ENCODE measurements at places on chromosomes 5 and 9.

DNA sequence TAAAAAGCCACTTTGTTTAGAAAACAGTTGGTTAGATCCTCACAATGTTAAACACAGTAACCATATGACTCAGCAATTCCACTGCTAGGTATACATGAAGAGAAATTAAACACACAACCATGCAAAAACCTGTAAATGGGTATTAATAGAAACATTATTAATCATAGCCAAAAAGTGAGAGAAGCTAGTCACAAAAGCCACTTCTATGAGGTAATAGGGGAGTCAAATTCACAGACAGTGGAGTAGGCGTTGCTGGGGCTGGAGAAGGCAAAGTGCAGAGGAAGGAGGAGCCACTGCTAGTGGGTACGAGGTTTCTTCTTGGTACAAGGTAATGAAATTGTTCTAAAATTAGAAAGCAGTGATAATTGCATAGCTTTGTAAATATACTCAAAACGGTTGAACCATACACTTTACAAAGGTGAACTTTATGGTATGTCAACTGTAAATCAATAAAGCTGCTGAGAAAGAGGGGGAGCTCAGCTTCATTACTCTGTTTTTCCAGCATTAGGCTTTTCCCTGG is 364.4 kb downstream of the GADD45G start:
- DNase-seq: peak; percentile 34

GRCh38 chr5:148583421-148583965 is 70.8 kb downstream of the HTR4 start:
- no peak for DNase-seq

GRCh38 chr5:171813813-171814490 is 28.3 kb downstream of the SMIM23 start:
- no peak for DNase-seq

- DNase-seq: no peak
Measured at GRCh38 chr9:116160676-116161571, 7.3 kb downstream of the PAPPA start.

DNA sequence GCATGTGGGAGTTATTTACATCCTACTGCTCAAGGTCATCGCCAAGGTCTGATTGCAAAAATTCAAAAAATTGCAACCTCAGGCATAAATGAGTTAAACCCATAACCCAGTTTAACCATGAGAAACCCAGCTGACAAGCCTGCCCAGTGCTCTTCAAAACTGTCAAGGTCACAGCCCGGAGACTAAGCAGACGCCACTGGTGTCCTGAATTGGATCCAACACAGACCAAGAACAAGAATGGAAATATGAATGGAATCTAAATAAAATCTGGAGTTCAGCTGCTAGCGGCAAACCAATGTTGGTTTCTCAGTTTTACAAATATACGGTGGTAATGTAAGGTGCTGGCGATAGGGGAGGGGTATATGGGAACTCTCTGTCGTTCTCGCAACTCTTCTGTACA is 201.5 kb upstream of the MVB12B start:
- DNase-seq: no peak

- DNase-seq: no peak
Measured at GRCh38 chr9:33116860-33117259, 40.4 kb upstream of the SMU1 start.

GRCh38 chr9:123426406-123426805 is 70.4 kb downstream of the CRB2 start:
- no peak for DNase-seq

DNA sequence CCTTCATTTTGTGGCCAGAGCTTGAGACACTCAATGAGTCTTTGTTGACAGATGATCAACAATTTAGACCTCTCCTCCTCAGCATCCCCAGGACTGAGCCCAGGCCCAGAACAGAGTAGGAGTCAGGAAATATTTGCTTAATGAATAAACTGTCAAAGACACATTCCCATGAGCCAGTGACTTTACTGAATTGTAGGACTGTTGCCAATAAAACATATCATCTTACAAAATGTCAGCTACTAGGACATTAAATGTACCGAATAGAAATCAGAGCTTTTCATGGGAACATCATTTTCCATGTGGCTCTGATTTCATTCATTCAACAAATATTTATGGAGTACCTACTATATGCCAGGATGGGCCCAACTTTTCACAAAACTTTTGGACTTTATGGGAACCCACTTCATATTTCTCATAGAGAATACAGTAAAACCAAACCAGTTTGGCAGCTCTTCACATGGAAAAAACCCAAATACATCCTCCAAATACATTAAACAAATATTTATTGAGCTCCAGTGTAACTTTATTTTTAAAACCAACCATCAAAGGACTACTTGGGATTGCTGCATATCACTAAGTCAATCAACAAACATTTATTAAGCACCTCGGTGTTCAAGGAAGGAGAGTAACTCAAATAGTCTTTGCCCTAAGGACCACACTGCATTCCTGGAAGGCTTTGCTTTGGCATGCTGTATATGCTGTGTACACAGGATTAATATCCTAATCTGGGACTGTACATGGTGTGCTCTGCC is 11.4 kb downstream of the VDAC1 start:
- DNase-seq: peak; percentile 43

GRCh38 chr5:69509212-69509611 is 16.6 kb downstream of the OCLN start:
- DNase-seq: no peak

DNA sequence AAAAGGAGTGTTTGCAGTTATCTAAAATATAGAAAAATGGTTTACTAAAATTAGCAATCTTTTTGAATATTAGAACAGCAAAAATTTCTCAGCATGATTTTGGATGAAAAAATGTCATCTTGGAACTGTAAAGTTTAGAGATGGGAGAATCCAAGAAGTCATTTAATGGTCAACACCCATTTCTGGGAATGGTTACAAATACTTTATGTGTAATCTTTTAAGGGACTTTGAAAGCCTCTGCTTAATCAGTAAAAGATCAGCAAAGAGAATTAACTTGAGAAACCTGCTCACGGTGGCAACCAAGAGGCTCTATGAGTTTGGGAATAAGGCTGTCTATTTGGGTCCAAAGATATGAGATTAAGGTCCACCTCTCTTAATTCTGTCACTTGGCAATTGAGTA is 13.0 kb downstream of the C1QTNF3 start:
- DNase-seq: no peak

- peak; percentile 11 for DNase-seq
Measured at GRCh38 chr9:90854637-90855175, 53.1 kb downstream of the SYK start.

GRCh38 chr5:86780018-86780417 is 162.3 kb downstream of the COX7C start:
- no peak for DNase-seq

- no peak for DNase-seq
Measured at GRCh38 chr5:83914662-83915418, 194.2 kb upstream of the HAPLN1 start.

- no peak for DNase-seq
Measured at GRCh38 chr5:25418319-25418859, 773.6 kb upstream of the CDH10 start.

GRCh38 chr5:75534734-75535133 is 23.0 kb downstream of the POLK start:
- no peak for DNase-seq

DNA sequence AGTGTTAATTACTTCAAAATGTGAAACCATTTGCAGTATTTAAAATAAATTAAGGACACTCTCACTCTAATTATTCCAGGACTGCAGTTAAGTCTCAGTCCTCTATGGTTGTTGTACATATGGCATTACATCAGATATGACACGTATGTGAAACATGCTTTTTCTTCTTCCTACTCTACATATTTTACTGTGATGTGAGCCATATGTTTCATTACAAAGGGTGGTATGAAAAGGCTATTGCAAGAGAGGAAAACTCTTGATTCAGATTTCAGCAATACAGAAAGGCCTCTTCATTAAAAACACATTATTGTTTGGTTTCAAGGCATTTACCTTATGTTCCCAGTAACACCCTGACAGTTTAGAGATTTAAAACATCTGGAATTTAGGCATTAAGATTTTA is 964.5 kb upstream of the DMAC1 start:
- DNase-seq: no peak

GRCh38 chr9:127809540-127810377 is 7.1 kb downstream of the FPGS start:
- no peak for DNase-seq

GRCh38 chr5:139295346-139296057 is 2.0 kb downstream of the MATR3 start:
- DNase-seq: no peak

- DNase-seq: no peak
Measured at GRCh38 chr5:154403234-154403633, 42.6 kb upstream of the SAP30L start.

- DNase-seq: no peak
Measured at GRCh38 chr9:106795031-106795430, 67.9 kb upstream of the ZNF462 start.

DNA sequence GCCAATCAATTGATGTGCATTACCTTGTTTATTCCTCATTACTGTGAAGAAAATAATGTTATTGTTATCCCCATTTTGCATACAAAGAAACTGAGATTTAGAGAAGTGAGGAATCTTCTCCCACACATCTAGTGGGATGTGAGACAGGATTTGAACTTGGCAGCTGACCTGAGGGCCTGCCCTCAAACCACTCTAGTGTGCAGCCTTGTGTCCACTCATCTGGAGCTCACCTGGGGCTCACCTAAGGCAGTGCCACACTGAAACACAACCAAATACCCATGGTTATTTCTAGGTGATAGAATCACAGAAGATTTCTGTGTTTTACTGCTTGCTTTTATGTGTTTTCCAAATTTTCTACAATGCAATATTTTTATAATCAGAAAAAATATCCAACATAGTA is 94.7 kb upstream of the SAP30L start:
- DNase-seq: no peak

DNA sequence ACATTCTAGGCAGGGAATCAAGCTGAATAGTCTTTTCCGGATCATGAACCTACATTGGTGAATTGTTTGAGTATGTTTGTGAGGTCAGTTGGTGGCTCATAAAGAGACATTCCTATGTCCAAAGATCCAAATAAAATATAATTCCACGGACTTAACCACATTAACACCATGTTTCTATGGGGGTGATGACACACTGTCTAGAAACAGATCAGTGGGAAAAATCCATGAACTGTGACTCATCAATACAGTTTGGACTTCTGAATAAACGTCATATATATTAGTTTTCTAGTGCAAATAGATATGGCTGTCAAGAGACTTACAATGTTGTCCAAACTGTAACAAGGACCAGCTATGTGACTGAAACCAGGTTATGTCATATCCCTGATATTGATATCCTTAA is 509.9 kb upstream of the TYRP1 start:
- no peak for DNase-seq

- no peak for DNase-seq
Measured at GRCh38 chr5:87188391-87188790, 79.3 kb upstream of the RASA1 start.

GRCh38 chr9:33923998-33924701 is 107.2 kb downstream of the UBE2R2 start:
- DNase-seq: no peak

- DNase-seq: no peak
Measured at GRCh38 chr5:124720593-124720992, 25.8 kb downstream of the ZNF608 start.

GRCh38 chr9:5790923-5791322 is 42.0 kb downstream of the ERMP1 start:
- DNase-seq: no peak

DNA sequence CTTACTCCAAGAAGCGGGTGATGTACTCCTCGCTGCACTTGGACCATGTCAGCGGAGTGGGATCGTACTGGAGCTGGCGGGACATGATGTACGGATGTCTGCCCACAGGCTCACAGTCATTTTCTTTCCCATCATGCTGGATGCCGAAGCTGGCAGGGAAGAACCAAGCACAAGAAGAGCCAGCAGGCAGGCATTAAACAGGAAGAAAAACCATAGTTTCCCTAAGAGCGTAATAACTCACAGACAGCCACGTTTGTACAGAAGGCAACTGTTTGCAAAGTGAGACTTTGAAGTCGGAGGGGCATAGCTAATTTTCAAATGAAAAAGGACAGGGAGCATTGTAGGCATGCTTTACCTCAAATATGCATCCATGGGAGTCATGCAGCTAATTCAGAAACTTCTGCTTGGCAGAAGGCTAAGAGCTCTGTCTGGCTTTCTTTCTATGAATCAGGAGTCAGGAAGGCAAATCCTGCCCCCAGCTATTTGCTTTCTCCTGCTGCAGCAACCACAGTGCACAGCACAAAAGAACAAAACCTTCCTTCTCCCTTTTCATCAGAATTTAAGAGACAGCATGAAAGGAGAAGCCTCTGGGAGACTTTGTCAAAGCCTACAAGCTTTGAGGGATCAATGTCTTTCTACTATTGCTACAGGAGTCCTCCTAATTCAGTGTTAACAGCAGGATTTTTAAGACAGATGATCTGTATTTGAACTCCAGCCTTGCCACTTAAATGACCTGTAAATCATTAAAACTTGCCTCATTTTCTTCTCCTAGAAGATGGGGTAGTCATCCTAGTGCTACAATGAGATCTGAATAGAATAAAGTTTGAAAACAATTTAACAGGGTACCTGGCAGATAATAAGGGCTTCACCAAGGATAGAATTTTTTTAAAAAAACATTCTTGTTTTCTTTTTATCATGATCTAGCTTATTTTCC is 209.1 kb downstream of the TARS1 start:
- DNase-seq: no peak

GRCh38 chr9:6302417-6302816 is 25.8 kb upstream of the TPD52L3 start:
- no peak for DNase-seq

DNA sequence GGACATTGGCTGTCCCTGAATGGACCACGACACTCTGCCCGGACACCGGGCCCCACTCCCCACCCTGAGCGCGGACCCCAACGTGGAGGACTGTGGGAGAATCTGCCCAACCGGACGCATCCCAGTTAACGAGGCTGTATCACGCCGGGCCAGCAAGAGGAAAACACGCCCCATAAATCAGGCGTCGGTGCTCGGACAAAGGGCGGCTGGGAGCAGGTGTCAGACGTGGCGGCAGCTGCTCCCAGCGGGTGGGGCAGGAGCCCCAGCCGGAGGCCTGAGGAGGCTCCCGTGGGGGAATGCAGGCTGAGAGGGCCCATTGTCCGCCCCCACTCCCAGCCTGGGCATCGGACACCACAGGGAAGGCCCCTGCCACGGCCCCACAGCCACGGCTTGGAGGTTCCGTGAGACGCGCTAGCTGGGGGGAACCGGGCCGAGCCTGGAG is 19.2 kb downstream of the NOTCH1 start:
- no peak for DNase-seq

- no peak for DNase-seq
Measured at GRCh38 chr5:131081913-131082488, 83.1 kb downstream of the HINT1 start.

DNA sequence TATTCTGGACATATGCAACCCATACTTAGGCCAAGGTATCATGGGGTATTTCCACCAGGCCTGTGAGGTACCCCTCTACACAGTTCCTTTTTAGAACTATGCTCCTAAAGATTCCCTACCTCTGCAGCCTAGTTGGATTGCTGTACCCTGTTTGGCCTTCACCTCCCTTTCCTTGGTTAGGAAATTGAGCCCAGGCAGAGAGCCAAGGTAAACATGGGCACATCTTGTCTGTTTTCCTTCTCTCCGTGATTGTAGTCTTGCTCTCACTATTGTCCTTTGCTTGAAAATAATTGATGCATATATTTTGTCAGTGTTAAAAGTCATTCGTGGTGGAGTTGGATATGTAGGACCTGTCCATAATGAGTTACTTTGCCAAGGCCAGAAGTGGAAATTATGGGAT is 26.7 kb downstream of the BDP1 start:
- peak; percentile 44 for DNase-seq
